ENCODE measurements at places on chromosomes 2 and 18.

DNA sequence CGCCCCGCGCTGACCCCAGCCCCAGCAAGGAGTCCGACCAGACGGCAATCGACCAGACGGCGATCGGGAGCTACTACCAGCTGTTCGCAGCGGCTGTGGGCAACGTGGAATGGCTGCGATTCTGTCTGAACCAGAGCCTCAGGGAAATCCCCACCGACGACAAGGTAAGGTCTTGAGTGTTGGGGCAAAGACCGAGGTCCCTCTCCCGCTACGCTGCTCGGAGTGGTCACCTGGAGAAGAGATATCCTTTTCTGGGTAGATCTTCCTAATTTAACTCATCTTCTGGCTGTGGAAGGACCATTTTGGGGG, 704 bp downstream of the ANKRD53 start:
- no peaks in the 10 kb centered on the region for H3K27me3 ChIP-seq
- no peaks in the 10 kb centered on the region for H3K36me3 ChIP-seq
- H3K4me1 ChIP-seq = peaks cover 10% of the 10 kb centered on the region
- no peak overlapping the region for H3K27ac ChIP-seq

DNA sequence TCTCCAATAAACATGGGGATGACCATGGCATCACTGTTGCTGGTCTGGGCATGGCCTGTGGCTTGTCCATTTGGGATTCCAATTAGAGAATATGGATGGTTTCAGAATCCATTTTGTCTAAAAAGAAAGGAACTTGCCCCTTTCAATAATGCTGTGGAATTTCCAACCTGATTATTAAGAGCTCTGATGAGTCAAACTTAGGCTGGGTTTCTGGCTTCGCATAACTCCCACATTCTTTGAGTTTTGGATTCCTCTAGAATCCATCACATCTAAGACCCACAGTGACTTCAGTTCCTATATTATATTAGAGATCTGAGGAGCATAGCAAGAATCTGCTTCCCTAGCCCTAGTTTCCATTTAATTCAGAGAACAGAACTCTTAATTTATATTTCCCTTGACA, 531.5 kb downstream of the TNS1 start:
- H3K36me3 ChIP-seq = no peaks in the 10 kb centered on the region
- no peak overlapping the region for H3K27ac ChIP-seq
- no peak overlapping the region for H3K4me3 ChIP-seq
- H3K4me1 ChIP-seq = no peaks in the 10 kb centered on the region
- H3K27me3 ChIP-seq = no peaks in the 10 kb centered on the region

- H3K27me3 ChIP-seq = no peaks in the 10 kb centered on the region
- no peak overlapping the region for H3K27ac ChIP-seq
- no peaks in the 10 kb centered on the region for H3K4me1 ChIP-seq
- no peaks in the 10 kb centered on the region for H3K36me3 ChIP-seq
- DNase-seq = peak; percentile 57
Measured at GRCh38 chr2:120659275-120659977, 76.2 kb upstream of the GLI2 start.

- H3K27ac ChIP-seq = no peak overlapping the region
- H3K4me1 ChIP-seq = peaks cover 10% of the 10 kb centered on the region
- H3K27me3 ChIP-seq = no peaks in the 10 kb centered on the region
- H3K4me3 ChIP-seq = no peak overlapping the region
- peaks cover 16% of the 10 kb centered on the region for H3K36me3 ChIP-seq
Measured at GRCh38 chr18:48820483-48821250, 130.1 kb downstream of the SMAD7 start.

GRCh38 chr2:171894612-171894947, 536 bp upstream of the SLC25A12 start:
- H3K27me3 ChIP-seq = no peaks in the 10 kb centered on the region
- H3K36me3 ChIP-seq = no peaks in the 10 kb centered on the region
- no peak for DNase-seq
- peak overlapping the region; percentile 75 for H3K4me3 ChIP-seq
- no peaks in the 10 kb centered on the region for H3K4me1 ChIP-seq

- DNase-seq = peak; percentile 74
- no peaks in the 10 kb centered on the region for H3K36me3 ChIP-seq
- H3K4me1 ChIP-seq = peaks cover 5% of the 10 kb centered on the region
- H3K27ac ChIP-seq = no peak overlapping the region
Measured at GRCh38 chr2:229586746-229587705, 127.3 kb downstream of the DNER start.

- no peak overlapping the region for H3K27ac ChIP-seq
- no peaks in the 10 kb centered on the region for H3K36me3 ChIP-seq
- no peak overlapping the region for H3K4me3 ChIP-seq
- no peaks in the 10 kb centered on the region for H3K27me3 ChIP-seq
- no peak for DNase-seq
Measured at GRCh38 chr2:11748861-11749645, 2.6 kb downstream of the LPIN1 start.

- H3K27ac ChIP-seq = no peak overlapping the region
- no peak overlapping the region for H3K4me3 ChIP-seq
- no peaks in the 10 kb centered on the region for H3K27me3 ChIP-seq
- no peak for DNase-seq
- no peaks in the 10 kb centered on the region for H3K4me1 ChIP-seq
Measured at GRCh38 chr2:169160926-169161481, 91.6 kb downstream of the DHRS9 start.

DNA sequence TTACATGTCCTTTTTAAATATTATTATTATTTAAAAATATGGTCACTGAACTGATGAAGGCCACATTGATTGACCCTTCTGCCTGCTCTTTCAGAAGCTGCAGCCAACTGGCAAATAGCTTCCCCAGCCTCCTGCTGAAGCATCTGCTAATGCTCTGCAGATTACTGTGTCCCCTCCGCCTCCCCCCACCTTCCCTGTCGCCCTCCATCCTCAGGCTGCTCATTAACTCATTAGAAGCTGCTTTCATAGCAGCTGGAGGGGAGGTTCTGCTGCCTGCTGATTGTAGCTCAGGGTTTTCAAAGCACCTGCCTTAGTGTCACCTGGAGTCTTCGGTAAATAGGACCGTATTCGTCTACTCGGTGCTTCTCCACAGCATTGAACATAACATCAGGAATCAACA, 24.8 kb upstream of the LMAN1 start:
- no peak for DNase-seq
- no peaks in the 10 kb centered on the region for H3K4me1 ChIP-seq
- H3K27ac ChIP-seq = no peak overlapping the region
- no peaks in the 10 kb centered on the region for H3K36me3 ChIP-seq

DNA sequence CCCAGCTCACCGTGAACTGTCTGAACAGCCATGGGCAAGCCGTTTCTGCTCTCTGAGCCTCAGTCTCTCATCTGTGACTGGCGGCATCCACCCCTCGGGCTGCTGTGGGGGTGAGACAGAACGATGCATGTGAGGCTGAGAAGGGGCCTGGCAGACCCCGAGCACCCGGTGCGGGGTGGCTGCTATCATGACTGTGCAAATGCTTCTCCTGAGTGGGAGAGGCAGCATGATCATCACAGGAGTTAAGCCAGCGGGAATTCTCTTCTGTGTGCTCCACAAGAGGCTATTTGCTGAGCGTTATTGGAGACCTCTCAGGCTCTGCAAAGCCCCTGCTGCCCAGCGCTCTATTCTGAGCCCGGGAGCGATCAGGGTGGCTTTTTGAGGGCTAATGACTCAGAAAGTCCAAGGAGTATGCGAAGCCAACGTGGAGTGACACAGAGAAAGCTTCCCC, 45.8 kb upstream of the ID2 start:
- no peaks in the 10 kb centered on the region for H3K36me3 ChIP-seq
- no peak for DNase-seq
- H3K27ac ChIP-seq = peak overlapping the region; percentile 31
- H3K4me3 ChIP-seq = no peak overlapping the region

DNA sequence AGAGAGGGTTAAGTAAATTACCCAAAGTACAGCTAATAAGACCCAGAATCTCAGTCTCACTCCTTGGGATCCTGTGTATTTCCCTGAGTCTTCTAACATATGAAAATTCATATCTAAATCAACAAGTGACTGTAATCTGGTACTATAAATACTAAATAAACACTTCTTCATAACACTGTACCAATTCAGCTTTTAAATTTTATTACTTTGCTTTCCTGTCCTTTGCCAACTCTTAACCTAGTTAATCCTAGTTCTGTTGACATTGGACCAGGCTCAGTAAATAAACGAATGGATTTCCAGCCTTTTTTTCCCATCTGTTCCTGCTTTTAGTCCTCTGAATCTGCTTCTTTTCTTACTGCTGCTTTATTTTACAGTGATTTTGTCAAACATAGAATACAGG, 13.8 kb downstream of the MRPL35 start:
- H3K4me3 ChIP-seq = no peak overlapping the region
- no peak for DNase-seq
- no peaks in the 10 kb centered on the region for H3K27me3 ChIP-seq
- H3K4me1 ChIP-seq = no peaks in the 10 kb centered on the region
- H3K27ac ChIP-seq = no peak overlapping the region
- H3K36me3 ChIP-seq = peaks cover 13% of the 10 kb centered on the region

GRCh38 chr2:230172156-230172555, 47.6 kb downstream of the SP110 start:
- H3K36me3 ChIP-seq = no peaks in the 10 kb centered on the region
- H3K27ac ChIP-seq = no peak overlapping the region
- no peaks in the 10 kb centered on the region for H3K4me1 ChIP-seq

GRCh38 chr18:6621437-6621836, 108.1 kb upstream of the ARHGAP28 start:
- H3K4me1 ChIP-seq = no peaks in the 10 kb centered on the region
- DNase-seq = no peak

- peaks cover 36% of the 10 kb centered on the region for H3K4me1 ChIP-seq
- no peak for DNase-seq
- H3K36me3 ChIP-seq = no peaks in the 10 kb centered on the region
- no peaks in the 10 kb centered on the region for H3K27me3 ChIP-seq
- no peak overlapping the region for H3K27ac ChIP-seq
Measured at GRCh38 chr2:127400533-127400896, 12.7 kb upstream of the MAP3K2 start.

- no peak for DNase-seq
- H3K4me3 ChIP-seq = no peak overlapping the region
- no peaks in the 10 kb centered on the region for H3K4me1 ChIP-seq
- no peak overlapping the region for H3K27ac ChIP-seq
Measured at GRCh38 chr2:197929008-197929885, 124.9 kb downstream of the PLCL1 start.

GRCh38 chr2:177141866-177142265, 70.7 kb upstream of the HNRNPA3 start:
- no peak for DNase-seq
- H3K27ac ChIP-seq = no peak overlapping the region
- no peaks in the 10 kb centered on the region for H3K4me1 ChIP-seq

- no peak overlapping the region for H3K4me3 ChIP-seq
- H3K27me3 ChIP-seq = no peaks in the 10 kb centered on the region
- no peak overlapping the region for H3K27ac ChIP-seq
- H3K36me3 ChIP-seq = no peaks in the 10 kb centered on the region
- DNase-seq = peak; percentile 50
Measured at GRCh38 chr2:113211226-113212105, 37.7 kb downstream of the PSD4 start.

DNA sequence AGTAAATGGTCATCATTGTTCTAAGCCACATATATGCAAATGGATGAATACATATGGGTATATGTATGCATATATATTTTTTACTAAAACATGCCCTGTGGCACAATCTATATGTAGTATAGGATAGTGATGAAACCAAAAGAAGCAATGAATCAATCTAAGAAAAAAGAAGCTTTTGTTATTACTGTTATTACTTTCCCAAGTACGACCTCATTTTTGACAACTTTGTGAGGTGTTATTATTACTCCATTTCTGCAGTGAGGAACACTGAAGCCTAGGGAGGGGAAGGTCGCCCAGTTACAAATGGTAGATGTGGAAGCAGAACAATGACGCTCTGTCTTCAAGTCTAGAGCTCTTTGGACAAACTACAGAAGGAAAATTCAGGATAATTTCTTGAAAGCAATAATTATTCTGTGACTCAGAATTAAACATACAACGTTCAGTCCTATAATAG, 38.3 kb downstream of the STAT4 start:
- no peaks in the 10 kb centered on the region for H3K27me3 ChIP-seq
- no peaks in the 10 kb centered on the region for H3K4me1 ChIP-seq
- H3K27ac ChIP-seq = no peak overlapping the region

GRCh38 chr2:34747643-34748042, 1148.5 kb upstream of the FAM98A start:
- no peak overlapping the region for H3K27ac ChIP-seq
- H3K4me1 ChIP-seq = no peaks in the 10 kb centered on the region
- H3K36me3 ChIP-seq = no peaks in the 10 kb centered on the region
- H3K27me3 ChIP-seq = no peaks in the 10 kb centered on the region
- H3K4me3 ChIP-seq = no peak overlapping the region

DNA sequence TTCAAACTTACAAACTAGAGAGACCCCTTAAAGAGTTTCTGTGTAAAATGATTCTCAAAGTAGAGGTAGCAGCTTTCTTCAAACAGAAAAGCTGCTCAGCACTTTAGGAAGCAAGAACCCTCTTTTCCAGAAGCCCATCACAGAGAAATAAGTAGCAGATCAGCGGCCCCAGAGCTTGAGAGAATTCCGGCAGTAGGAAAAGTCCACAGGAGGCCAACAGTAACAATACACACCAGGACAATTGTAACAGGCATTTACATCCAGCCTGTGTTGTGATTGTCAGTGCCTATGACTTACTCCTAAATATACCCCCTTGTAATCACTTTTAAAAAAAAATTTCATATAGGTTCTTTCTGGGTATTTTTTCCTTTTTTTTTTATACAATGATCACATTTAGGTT, 161.4 kb upstream of the ACVR2A start:
- no peak overlapping the region for H3K27ac ChIP-seq
- H3K36me3 ChIP-seq = no peaks in the 10 kb centered on the region
- no peak overlapping the region for H3K4me3 ChIP-seq
- DNase-seq = no peak
- H3K27me3 ChIP-seq = no peaks in the 10 kb centered on the region

GRCh38 chr2:112684415-112684775, 36.4 kb upstream of the NT5DC4 start:
- no peaks in the 10 kb centered on the region for H3K27me3 ChIP-seq
- DNase-seq = no peak
- no peaks in the 10 kb centered on the region for H3K36me3 ChIP-seq
- H3K4me1 ChIP-seq = peaks cover 10% of the 10 kb centered on the region
- H3K4me3 ChIP-seq = no peak overlapping the region

GRCh38 chr2:1132328-1132969, 181.8 kb downstream of the SNTG2 start:
- H3K27ac ChIP-seq = no peak overlapping the region
- no peaks in the 10 kb centered on the region for H3K4me1 ChIP-seq
- no peak overlapping the region for H3K4me3 ChIP-seq
- DNase-seq = no peak

GRCh38 chr2:56088411-56088810, 95.4 kb upstream of the CCDC85A start:
- no peaks in the 10 kb centered on the region for H3K36me3 ChIP-seq
- H3K4me3 ChIP-seq = no peak overlapping the region
- no peak overlapping the region for H3K27ac ChIP-seq
- no peak for DNase-seq
- no peaks in the 10 kb centered on the region for H3K4me1 ChIP-seq
- no peaks in the 10 kb centered on the region for H3K27me3 ChIP-seq

- H3K4me3 ChIP-seq = no peak overlapping the region
- no peaks in the 10 kb centered on the region for H3K36me3 ChIP-seq
- no peak overlapping the region for H3K27ac ChIP-seq
- no peak for DNase-seq
Measured at GRCh38 chr2:19812166-19812565, 89.6 kb downstream of the TTC32 start.
